ENCODE measurements at places on chromosomes 4 and X. TPM values are rescaled to one million over a fixed set of nuclear protein-coding genes. Genes with fewer than 3 reads are reported as not detected.
A peak's percentile ranks its signal among the peaks of the same experiment; 100 is the strongest.

The FRAS1 gene
- 18.0 TPM for total RNA-seq

The HEPH gene
- 0.50 TPM for total RNA-seq

GRCh38 chr4:113750296-113750695 lies 11.2 kb downstream of the CAMK2D start:
- DNase-seq = no peak
- no peak overlapping the region for H3K27ac ChIP-seq
- peaks cover 20% of the 10 kb centered on the region for H3K36me3 ChIP-seq
- H3K4me3 ChIP-seq = no peak overlapping the region

GRCh38 chr4:8352368-8353157 lies 83.0 kb downstream of the HTRA3 start:
- no peak overlapping the region for H3K4me3 ChIP-seq
- no peaks in the 10 kb centered on the region for H3K27me3 ChIP-seq
- peak; percentile 78 for DNase-seq
- peaks cover 32% of the 10 kb centered on the region for H3K4me1 ChIP-seq
- no peak overlapping the region for H3K27ac ChIP-seq
